ENCODE measurements at places on chromosomes 2 and 18. TPM values are rescaled to one million over a fixed set of nuclear protein-coding genes. Genes with fewer than 3 reads are reported as not detected.
A peak's percentile ranks its signal among the peaks of the same experiment; 100 is the strongest.

The CFAP65 gene
- total RNA-seq = not detected

DNA sequence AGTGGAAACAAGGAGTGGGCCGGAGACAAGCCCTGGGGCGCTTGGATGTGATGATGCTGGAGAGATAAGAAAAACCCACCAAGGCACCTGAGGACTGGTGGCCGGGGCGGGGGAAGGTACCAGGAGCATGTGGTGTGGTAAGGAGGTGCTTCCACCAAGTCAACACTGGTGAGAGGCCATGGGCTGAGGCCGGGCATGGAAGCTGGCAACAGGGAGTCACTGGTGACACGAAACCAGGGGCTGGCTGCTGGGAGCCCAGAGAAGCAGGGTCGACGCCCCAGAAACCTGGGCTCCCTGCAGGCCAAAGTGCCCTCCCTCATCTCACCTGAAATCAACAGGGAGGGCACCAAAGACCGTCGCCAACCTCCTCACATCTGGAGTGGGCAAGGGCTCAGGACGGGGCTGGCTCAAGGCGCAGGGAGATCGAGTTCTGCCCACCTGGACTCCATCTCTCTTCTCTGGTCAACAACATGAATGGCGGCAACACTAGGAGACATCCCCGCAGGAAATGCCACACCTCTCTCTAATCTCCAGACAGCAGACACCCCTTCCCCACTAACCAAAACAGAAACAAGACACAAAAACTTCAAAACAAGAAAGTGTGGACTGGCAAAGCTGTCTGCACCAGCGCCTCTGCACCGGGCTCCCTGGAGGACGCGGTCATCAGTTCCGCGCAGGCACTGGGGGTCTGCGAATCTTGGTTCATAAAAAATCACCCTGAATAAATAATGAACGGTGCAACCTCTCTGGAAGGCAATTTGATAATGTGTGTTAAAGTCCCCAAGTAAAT, 185.5 kb downstream of the HDAC4 start:
- DNase-seq = no peak

DNA sequence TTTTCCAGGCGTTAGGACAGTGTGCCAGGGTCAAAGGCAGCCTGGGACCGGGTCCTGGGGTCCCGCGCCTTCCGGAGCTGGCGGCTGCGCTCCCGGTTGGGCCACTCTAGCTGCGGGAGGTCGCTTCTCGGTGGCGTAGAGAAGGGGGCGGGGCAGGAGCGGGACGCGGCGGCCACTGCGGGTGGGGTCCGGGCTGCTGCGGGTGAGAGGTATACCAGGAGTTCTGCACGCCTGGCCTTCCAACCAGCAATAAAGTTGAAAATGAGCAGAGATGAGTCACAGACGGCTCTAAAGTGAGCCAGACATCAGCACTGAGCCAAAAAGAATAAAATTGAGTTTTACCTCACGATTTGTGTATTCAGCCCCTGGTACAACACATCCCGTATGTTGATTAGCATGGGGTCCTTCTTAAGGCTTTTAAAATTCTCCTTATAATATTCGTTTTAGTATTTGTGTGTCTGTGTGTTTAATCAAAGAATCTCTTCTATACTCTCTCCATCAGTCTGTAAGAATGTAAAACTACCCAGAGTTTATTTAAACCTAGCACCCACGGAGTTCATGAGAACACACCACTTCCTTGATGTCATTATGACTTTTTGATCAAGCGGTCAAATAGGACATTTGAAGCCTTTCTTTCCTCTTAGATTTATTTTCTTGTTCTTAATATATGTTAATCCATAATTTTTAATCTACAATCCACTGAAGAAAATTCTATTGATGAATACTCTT, at the start of gene C1GALT1C1L:
TSS of gene C1GALT1C1L (minus strand) at position 108 of the 729 bp plus-strand sequence. CDS start at position 1, 107 bp downstream.
- DNase-seq = peak; percentile 74

The IL36B gene
- not detected for total RNA-seq

- DNase-seq = no peak
These were observed 71.1 kb upstream of the SH3BP4 start for GRCh38 chr2:234880551-234881211.

DNA sequence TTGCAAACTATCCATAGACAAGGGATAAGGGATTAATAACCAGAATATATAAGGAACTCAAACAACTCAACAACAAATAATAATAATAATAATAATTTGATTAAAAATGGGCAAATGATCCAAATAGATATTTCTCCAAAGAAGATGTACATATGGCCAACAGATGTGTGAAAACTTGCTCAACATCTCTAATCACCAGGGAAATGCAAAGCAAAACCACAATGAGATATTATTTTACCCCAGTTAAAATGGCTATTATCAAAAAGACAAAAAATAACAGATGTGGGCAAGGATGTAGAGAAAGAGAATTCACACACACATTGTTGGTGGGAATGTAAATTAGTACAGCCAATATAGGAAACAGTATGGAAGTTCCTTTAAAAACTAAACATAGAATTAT, 26.9 kb downstream of the DNAH7 start:
- no peak for DNase-seq

GRCh38 chr18:63131106-63131958, 188.2 kb downstream of the BCL2 start:
- DNase-seq = no peak

Data from left ventricle myocardium inferior (tissue), 1 donor.